ENCODE measurements at places on chromosomes 4 and X.

DNA sequence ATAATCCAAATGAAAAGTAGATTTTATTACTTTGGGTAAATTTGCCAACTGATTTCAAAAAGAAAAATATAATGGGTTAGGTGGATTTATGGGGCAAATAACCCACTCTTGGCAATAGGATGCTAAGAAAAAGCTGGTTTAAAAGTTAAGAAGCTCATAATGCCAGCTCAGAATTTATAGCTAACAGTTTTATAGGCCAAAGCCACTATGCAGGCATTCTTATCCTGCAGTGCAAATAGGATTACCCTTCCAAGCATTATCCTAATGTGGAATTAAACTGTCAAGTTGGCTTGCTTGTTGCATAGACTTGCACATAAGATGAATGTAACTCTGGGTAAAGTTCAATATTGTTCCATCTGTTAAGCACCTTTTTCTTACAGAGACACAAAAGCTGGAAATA is 703.0 kb downstream of the PCDH18 start:
- DNase-seq, result no peak

DNA sequence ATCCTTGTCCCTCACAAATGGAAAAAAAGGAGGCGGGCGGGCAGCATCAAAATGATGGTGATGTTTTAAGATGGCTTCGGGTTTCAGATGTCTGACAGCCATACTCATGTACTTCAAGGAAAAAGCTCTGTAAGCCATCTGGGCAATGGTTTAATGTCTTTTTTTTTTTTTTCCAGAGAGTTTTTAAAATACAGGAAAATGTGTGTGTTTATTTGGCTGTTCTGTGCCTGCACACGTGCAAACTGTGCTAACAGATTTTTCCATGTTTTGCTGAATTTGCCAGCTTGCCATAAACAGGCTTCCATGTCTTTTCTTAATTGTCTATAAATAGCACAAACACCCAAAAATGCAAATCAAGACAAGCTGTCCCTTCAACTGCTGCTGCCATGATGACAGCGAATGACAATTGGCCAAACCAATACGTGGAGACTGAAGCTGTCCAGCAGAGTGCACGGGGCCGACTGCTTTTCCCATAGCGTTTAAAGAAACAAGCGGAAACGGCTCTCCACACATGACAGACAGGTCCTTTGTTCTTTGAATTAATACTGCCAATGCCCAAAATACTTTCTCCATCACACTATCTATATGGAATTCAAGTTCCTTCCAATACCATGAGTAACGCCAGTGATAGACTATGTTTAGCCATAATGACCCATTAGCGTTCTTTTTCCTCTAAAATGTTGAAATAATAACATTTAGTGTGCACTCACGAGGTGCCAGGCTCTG is 35.7 kb downstream of the AFAP1 start:
- no peak for DNase-seq

- no peak for DNase-seq
These were observed 64.6 kb downstream of the KDM6A start for GRCh38 chrX:44937606-44938005.

GRCh38 chr4:104128031-104128849 is 366.5 kb downstream of the CXXC4 start:
- no peak for DNase-seq

- no peak for DNase-seq
These were observed 194.7 kb upstream of the LNX1 start for GRCh38 chr4:53785996-53786395.

- no peak for DNase-seq
These were observed 118.3 kb upstream of the ETNPPL start for GRCh38 chr4:108881190-108881589.

DNA sequence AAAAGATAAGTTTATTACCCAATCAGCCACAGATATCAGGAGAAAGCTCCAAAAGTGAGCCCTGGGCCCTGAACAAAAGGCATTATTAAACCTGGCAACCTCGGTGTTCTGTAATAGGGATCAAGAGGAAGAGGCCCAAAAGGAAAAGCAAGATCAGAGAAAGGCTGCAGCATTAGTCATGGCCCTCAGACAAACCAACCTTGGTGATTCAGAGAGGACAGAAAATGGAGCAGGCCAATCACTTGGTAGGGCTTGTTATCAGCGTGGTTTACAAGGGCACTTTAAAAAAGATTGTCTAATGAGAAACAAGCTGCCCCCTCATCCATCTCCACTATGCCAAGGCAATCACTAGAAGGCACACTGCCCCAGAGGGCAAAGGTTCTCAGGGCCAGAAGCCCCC is 75.7 kb downstream of the AGTR2 start:
- DNase-seq, result no peak

- DNase-seq, result no peak
These were observed 133.4 kb downstream of the ADGRL3 start for GRCh38 chr4:61333490-61333889.

DNA sequence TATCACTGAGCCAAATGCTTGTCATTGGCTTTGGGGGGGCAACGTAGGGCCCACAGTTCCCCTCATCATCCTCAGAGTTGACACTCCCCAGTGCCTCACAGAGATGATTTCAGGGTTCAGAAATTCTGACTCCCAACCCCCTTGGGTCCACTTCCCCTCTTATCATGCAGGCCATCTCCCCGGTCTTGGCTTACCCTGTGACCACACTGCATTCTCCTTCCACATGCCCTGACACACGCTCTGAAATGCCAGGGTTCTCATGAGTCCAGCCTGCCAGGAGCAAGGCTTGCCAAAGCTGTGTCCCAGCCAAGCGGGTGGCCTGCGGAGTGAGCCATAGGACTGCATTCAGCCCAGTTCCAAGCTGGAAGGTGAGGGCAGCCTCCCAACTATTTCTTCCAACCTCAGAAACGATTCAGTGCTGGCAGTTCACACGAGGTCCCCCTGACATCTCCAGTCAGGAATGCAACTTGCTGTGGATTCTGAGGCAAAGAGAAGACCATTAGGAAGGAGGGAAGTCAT is 101.2 kb downstream of the SMIM20 start:
- no peak for DNase-seq

DNA sequence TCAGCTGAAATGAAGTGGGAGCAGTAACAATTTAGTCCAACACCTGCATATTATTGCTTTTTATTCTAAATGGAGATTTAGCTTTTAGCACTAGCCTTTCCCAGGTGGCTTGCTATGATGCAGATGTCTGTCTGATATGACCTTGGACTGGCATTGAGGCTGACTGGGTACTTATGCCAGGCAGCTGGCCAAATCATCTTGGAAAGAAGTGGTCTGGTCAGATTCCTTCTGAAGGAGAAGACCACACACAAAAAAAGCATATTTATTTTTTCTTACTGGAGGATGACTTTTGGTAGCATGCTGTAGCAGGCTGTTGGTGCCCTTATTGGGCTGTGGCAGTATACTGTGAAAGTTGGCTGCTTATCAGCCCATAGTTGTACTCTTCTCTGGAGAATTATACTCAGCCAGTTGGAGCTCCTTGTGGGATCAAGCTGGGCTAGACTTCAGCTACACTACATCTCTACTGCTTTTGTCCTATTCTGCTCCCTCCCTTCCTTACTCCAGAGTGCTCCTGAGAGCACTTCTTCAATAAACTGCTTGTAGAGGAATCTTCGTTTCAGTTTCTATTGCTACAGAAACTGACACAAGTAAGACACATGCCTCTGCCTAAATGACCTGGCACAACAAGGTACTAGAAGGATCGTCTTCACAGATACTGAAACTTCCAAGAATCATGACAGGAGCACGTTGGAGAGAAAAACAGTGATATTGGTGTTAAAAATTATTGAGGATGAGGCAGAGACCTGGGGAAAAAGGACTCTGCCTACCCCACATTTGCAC is 196.8 kb upstream of the RPS6KA3 start:
- no peak for DNase-seq

DNA sequence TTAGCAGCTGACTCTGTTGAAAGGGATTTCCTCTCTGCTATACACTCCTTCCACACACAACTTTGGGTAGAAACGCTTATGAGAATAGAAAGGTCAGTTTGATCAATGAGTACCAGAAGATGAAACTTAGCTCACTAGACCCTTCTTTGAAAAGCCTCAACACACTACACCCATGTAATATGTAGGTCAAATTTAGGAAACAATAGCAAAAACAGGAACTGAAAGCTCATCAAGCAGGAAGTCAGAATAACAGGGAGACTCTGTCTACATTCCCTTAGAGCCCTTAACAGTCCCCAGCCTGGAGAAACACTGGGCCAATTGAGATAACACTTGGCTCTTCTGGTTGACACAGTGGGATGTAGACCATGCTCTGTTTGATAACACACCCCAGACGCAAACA is 30.7 kb downstream of the SRPX2 start:
- DNase-seq, result no peak

DNA sequence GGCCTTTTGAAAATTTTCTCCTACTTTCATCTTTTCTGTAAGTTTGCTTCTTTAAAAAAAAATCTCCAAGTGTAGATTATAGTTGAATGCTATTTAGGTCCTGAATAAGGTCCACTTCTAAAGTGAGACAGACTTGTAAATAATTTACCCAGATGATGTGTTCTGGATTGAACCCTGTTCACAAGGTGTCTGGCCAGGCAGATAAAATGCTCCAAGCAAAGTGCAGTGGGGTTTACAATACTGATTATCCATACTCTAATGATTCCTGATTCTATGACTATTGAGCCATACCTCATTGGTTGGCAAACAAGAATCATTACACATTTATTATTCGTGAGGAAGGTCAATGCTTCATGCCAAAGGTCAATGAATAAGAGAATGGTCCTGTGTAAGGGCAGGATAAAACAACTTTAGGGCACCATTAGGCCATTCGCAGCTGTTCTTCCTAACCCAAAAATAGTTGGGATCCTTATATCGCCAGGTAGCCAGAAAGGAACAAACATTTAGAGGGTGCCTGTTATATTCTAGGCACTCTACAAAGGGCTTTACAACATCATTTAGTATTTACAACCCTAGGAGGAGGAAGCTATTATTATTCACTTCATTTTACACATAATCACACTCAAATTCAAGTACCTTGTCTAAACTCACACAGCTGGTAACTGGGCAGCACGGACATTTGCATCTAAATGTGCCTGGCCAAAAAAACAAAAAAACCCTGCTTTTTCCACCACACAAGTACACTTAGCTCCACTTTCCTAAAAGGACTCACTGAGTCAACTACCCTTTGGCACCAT is 18.6 kb upstream of the SAT1 start:
- no peak for DNase-seq

GRCh38 chrX:6184900-6185515 is 43.7 kb downstream of the NLGN4X start:
- no peak for DNase-seq

DNA sequence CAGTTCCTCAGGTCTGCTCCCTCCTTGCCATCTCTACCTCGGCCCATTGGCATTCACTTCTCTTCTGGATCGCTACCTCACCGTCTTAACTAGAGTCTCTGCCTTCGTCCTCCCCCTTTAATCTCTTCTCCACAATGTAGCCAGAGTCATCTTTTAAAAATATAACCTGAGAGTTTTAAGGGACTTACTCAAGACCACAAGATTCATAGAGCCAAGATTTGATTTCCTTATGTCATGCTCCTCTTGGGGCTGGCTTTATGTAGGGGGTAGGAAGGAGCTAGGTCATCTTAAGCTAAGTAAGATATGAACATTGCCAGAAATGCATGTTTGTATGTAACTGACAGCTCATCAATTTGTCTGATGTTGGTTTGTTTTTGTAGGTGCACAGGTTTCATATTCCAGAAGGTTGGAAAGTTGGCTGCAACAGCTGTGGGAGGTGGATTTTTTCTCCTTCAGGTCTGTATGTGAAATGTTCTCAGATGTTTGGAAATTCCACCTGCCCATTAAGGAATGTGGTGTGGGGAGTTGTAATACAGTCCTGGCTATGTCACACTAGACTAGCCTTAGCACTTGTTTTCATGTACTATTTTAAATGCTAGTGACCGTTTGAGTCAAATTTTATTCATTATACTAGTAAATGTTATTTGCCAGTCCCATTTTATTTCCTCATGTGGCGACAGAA is 19.6 kb downstream of the FUNDC2 start:
- no peak for DNase-seq

- no peak for DNase-seq
These were observed 226.1 kb downstream of the SPCS3 start for GRCh38 chr4:176545872-176546271.

- DNase-seq, result no peak
These were observed 30.9 kb downstream of the YTHDC1 start for GRCh38 chr4:68319040-68319439.
